ENCODE measurements at places on chromosomes 3 and 15.

DNA sequence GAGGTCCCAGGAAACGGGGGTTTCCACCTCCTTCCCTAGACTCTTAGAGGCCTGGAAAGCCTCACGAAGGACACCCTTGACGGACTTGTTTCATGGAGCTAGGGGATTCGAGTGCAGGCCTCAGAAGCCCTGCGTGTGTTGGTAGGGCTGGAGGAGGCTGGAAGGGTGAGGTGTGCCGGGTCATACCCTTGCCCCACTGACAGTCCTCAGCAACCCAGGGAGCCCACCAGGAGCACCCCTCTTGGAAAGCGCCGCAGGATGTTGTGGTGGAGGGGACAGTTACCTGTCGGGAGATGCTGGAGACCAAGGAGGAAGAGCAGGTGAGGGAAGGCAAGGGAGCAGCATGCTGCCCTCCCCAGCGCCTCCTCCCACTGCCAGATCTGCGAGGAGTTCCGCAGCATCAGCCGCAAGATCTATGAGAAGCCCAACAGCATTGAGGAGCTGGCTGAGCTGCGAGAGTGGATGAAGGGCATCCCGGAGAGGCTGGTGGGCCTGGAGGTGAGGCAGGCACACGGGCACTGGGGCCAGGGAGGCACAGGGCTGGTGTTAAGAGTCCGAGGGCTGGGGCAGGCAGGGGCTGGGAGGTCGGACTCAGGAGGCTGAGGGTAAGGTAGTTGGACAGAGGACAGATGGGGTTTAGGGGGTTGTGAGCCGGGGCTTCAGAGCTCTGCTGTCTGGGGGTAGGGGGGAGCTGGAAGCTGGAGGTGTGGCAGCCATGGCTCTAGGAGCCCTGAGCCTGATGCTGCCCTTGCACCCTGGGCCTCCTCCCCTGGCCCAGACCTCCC lies 33.7 kb downstream of the DNAH1 start:
- DNase-seq = no peak

GRCh38 chr15:99704444-99704838 lies 28.8 kb downstream of the LYSMD4 start:
- DNase-seq = peak; percentile 82

DNA sequence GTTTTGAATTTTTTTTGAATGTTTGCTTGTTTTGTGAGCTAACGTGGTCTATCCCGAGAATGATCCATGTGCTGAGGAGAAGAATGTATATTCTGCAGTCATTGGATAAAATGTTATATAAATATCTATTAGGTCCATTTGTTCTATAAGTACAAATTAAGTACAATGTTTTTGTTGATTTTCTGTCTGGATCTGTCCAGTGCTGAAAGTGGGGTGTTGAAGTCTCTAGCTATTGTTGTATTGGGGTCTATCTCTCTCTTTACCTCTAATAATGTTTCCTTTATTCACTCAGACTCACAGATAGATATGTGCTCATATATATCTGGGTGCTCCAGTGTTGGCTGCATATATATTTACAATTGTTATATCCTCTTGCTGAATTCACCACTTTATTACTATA lies 144.8 kb upstream of the SETMAR start:
- DNase-seq = no peak

- peak; percentile 32 for DNase-seq
Measured at GRCh38 chr3:12318758-12319621, 30.1 kb downstream of the PPARG start.

DNA sequence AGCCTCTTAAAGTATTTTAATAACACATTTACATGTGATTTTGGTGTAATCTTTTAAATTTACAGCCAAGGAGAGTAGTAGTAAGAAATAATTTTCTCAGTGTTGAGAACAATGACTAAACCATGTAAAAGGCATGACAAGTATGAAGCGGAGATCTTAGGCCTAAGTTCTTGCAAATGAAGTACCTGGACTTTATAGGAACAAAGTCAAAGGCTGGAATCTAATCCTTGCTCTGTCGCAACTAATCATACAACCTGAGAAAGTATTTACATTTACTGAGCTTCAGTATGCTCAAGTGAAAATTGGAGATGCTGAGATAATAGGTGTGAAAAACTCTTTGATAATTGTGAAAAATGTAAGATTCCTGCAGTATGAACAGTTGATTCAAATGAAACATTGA lies 86.4 kb upstream of the VGLL3 start:
- no peak for DNase-seq

DNA sequence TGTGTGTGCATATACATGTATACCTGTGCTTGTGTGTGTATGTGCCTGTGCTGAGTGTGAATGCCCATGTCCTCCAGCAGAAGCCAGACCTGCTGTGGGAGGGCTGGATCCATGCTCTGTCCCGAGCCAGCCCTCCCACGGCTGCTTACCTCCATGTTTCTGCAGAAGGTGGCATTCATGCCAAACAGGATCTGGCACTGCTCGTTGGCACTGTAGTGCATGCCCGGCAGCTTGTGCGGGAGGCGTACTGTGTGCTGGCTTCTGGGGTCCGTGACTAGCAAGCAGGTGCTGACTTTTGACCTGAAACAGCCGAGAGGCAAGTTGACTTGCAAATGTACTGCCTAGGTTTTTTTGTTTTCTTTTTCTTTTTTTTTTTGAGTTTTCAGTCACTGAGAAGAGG lies 189.3 kb downstream of the ADAMTS17 start:
- no peak for DNase-seq

- DNase-seq = peak; percentile 73
Measured at GRCh38 chr3:150062492-150062891, 91.8 kb upstream of the PFN2 start.

- DNase-seq = no peak
Measured at GRCh38 chr3:68483041-68483440, 449.3 kb downstream of the TAFA4 start.

All from fibroblast of skin of right biceps (primary cell).